ENCODE measurements at places on chromosomes 12 and 14.

DNA sequence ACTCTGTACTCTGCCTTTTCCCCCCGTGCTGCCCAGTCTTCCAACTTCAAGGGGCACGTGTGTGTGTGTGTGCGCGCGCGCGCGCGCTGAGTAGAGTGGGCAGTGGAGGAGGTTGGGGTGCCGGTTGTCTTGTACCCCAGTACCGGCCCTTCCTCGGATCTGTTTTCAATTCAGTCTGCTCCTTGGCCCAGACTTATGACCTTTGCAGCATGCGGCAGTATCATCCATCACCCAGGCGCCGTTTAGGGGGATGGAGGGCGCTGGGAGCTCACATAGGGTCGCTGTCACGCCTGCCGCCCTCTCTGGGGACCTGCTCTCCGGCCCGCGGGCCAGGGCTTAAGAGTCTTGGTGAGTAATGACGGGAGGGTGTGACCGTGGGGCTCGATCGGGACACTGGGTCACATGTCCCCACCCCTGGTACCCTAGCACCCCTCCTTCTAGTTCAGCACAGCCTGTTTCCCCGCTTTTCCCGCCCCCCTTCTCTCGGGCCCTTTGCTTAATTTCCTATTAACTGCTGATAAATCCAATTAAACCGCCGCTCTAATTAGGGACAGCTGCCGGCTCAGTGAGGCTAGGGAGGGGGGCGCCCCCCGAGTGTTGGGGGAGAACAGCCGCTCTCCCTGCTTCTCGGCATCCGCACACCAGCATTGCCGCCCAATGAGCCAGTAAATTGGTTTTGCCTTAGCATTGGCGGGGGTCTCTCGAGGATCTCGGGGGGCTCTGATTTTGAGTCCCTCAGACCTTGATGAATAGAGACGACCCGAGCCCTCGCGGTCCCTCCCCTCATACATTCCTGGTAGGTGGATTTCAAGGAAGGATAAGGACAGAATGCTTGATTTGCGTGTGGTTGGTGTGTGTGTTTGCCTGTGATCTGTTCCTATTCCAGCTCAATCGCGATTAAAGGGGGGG lies 9.3 kb downstream of the STAC3 start:
- no peak for DNase-seq

- DNase-seq, result no peak
Measured at GRCh38 chr12:7512553-7512952, 9.0 kb upstream of the CD163 start.

GRCh38 chr12:52141875-52142274 lies 49.9 kb downstream of the KRT80 start:
- no peak for DNase-seq

DNA sequence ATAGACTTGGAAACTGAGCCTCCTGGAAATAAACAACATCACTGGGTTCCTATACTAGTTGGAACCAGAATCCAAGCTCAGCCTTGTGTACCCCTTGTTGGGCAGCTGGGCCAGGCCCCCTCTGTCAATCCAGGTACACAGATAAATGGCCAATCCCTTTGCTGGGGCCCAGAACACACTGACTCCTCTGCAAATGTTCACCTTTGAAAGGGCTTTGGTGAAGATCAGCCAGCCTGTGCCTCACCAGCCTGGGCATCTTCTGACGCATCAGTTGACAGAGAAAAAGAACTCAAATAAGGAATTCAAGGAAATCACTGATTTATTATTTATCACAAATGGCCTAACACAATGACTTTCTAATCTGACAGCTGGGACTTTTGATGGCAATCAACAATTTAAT lies 1090.2 kb downstream of the BCL11B start:
- DNase-seq, result no peak
